ENCODE measurements at places on chromosomes 1 and 21.

GRCh38 chr1:1325288-1326074 is 879 bp downstream of the CPTP start:
- DNase-seq: no peak

DNA sequence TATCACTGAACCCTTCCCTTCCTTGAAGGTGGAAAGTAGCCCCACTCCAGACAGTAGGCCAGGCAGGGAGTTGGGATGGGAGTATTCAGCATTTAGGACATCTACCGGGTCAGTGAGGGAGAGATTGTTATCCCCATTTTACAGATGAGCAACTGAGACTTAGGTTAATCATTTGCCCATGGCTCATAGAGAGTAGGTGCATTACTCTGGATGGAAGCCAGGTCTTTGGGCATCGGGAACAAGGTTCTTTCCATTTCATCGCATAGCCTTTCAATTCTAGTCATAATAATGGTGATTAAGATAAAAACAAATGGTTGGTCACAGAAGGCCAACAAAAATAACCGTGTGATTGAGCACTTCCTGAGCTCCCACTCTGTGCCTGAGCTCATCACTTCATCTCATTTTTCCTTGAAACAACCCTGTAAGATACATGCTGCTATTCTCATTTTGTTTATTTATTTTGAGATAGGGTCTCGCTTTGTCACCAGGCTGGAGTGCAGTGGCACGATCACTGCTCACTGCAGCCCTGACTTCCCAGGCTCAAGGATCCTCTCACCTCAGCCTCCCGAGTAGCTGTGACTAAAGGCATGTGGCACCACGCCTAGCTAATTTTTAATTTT is 64.8 kb downstream of the NAV1 start:
- no peak for DNase-seq

DNA sequence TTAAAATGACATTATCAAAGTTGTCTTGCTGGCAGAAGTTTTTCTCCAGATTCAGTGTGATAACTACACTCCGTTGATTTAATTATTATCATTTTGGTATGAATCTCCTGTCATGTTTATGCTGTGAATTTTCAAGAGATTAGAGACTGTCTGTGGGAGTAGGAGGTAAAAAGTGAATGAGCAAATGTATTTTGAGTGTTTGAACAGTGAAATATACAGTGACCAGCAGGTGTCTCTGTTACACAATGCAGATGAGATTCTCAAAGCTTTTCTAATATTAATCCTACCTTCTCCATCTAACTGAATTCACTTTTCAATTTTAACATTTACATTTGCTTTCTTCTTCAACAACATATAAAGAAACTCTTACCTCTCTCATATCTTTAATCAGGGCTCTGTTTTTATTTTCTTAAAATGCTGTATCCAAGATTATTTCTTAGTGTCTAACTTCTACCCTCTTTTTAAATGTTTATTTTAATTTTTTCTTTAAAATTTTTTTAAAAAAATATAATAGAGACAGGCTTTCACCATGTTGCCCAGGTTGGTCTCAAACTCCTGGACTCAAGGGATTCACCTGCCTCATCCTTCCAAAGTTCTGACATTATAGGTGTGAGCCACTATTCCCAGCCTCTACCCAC is 20.9 kb upstream of the HSPA13 start:
- DNase-seq: no peak

- DNase-seq: no peak
These were observed 84.4 kb downstream of the STUM start for GRCh38 chr1:226632922-226633351.
